NCI-H2081 treated with DMSO at 0.1 percent for 48 hours (cell line): ENCODE measurements at places on chromosomes 13 and 19.

DNA sequence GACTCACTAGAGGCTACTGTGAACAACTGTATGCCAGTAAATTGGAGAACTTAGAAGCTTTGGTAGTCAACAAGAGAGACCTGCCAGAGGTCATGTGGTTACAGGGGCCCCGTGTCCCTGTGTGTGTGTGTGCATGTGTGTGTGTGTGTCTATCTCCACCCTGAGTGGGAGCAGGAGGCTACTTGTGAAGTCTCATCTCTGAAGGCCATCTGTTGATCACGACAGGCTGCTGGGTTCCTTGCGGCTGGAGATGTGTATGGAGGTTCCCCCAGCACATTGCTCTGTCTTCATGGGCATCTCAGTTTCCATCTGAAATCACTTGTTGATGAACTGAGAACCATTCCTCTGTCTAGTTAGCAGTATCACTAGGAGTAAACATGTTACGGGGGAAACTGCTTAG is 58.2 kb upstream of the TEX29 start:
- no peak for DNase-seq

DNA sequence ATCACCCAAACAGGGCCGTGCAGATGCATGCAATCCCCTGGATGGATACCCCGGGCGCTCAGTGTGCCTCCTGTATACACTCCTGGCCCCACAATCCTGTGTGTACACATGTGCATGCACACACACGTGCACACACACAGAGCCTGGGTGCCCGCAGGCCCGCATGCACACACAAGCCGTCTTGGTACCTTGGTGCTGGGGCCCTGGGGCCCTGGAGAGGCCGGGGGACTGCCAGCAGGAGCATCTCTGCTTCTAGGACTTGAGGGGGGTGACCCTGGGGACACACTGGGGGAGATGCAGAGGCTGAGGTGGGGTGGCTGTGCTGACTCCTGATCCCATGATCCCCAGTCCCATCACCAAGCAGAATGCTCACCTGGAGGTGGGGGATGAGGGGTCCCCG is 15.6 kb upstream of the EPOR start:
- DNase-seq, result no peak

DNA sequence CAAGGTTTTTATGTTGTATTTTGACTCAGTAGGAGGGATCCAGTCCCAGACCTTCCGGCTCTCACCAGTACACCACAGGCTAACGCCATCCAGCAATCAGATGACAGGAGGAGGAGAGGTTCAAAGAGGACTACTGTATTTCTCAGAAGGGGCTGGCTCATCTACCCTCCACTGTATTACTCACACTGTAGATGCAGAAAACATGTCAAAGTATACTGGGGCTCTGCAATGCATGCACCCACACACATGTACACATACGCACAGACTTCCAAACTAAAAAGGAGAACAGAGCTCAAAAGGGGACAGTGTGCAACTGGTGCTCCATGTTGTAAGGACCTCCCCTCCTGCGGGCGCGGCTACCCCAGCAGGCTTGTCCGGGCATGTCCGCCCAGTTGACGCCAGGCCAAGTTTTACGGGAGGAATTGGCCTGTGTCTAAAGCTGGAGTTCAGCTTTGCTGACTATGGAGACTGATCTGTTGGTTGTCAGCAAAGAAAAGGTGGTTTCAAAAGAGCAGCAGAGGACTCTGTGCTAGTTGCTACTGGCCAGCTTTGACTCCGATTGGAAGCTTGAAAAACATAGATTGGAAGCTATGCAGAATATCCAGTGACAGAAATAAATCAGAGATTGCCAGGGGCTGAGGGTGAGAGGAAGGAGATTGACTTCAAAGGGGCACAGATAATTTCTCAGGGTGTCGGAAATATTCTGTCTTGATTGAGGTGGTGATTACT is 314.2 kb downstream of the DLEU7 start:
- no peak for DNase-seq

GRCh38 chr13:99122171-99122570 is 78.5 kb upstream of the UBAC2 start:
- no peak for DNase-seq

GRCh38 chr19:46919324-46919723 is 58.5 kb downstream of the ARHGAP35 start:
- DNase-seq, result no peak
